ENCODE measurements at places on chromosomes 6 and 20. TPM values are rescaled to one million over a fixed set of nuclear protein-coding genes. Genes with fewer than 3 reads are reported as not detected.

GRCh38 chr6:43013097-43013842, 476 bp downstream of the MEA1 start:
- peaks cover 12% of the 10 kb centered on the region for H3K4me1 ChIP-seq
- peak overlapping the region; percentile 65 for H3K27ac ChIP-seq
- H3K4me3 ChIP-seq = peak overlapping the region; percentile 73
- no peaks in the 10 kb centered on the region for H3K27me3 ChIP-seq
- no peak for DNase-seq

GRCh38 chr20:50286174-50286511, 95.5 kb downstream of the CEBPB start:
- no peak overlapping the region for H3K4me3 ChIP-seq
- H3K27me3 ChIP-seq = no peaks in the 10 kb centered on the region
- H3K36me3 ChIP-seq = no peaks in the 10 kb centered on the region
- H3K27ac ChIP-seq = peak overlapping the region; percentile 95
- no peak for DNase-seq
- H3K4me1 ChIP-seq = peaks cover 30% of the 10 kb centered on the region

DNA sequence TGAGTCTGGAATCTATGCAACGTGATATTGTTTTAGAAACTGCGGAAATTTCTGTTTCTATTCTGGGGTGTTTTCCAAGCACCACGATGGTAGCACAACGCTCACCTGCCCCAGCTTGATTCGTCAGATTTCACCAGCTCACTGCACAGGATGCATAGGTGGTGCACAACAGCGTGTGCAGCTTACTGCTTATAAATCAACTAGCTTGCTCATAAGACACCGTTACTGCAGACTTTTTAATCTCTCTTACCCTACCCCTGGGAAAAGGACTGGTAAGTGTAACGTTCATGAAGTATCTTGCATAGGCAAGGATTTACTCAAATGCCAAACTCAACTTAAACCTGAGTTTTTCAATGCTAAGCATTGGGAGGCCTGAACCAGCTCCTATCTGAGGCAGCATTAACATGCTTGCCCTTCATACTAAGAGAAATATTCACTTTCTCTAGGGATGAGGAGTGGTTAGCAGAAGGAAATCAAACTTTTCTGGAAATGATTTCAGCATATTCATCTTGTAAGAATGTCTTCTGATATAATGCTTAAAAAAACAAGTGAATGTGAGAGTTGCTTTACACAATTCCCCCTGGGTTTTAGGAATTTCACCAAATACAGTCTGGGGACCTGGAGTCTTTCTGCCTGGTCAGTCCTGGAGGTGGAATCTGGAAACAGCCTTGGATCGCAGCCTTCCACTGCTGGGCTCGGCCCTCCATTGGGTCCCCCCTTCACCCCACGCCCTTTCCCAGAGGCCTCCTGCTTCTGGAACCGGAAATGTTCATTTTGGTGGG, 100.6 kb downstream of the DACT2 start:
- no peaks in the 10 kb centered on the region for H3K4me1 ChIP-seq
- H3K36me3 ChIP-seq = no peaks in the 10 kb centered on the region
- no peaks in the 10 kb centered on the region for H3K27me3 ChIP-seq
- no peak overlapping the region for H3K4me3 ChIP-seq

DNA sequence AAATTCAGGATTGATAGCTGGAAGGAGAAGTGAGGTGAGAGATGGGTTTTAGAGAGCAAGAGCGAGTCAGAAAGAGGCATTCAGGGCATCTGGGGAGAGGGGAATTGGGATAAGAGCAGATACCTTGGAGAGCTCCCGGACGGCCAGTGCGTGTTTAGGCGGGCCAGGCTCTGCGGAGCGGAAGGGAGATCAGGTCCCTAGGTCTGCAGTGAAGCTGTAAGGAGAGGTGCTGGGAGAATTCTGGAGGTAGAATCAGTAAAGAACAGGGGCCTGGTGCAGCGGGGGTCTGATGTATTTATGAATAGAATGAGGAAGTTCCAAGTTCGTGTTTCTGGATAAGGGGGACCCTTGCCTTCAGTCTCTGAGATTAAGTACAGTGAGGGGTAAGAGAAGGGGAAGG, 47.4 kb upstream of the FAM83D start:
- no peaks in the 10 kb centered on the region for H3K27me3 ChIP-seq
- H3K4me3 ChIP-seq = no peak overlapping the region
- H3K36me3 ChIP-seq = no peaks in the 10 kb centered on the region
- no peak overlapping the region for H3K27ac ChIP-seq
- DNase-seq = no peak

DNA sequence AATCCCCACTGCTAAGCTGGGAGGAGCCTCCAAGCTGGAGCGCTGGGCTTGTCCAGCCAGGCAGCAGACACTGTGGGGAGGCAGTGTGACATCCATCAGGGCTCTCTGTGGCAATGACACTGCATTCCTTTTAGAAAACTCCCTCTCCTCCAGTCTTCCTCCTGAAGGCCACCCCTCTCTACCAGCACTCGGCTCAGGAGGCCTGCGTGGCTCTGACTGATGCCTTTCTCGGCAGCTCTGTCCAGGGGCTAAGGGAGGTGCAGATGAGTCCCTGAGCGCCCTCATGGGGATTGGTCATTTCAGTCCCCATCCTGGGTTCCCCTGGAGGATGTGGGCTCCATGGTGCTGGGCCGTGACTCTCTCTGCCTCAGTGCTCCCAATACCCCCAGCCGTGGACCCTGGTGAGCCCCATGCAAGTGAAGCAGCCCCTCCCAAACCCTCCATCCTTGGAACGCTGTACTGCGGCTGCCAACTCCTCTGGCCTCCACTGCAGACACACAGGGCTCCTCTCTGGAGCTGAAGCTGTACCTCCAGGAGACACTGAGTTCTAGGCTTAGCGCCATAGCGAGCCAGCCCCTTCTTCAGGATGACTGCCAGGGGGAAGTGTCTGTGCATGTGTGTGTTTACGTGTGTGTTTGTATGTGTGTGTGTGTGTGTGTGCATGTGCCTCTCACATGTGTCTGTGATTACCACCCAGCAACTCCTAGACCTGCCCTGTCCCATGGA, 209.6 kb downstream of the ERMARD start:
- no peaks in the 10 kb centered on the region for H3K4me1 ChIP-seq
- peak; percentile 6 for DNase-seq
- no peak overlapping the region for H3K4me3 ChIP-seq
- H3K36me3 ChIP-seq = no peaks in the 10 kb centered on the region
- H3K27me3 ChIP-seq = no peaks in the 10 kb centered on the region
- H3K27ac ChIP-seq = no peak overlapping the region

- no peaks in the 10 kb centered on the region for H3K27me3 ChIP-seq
- H3K4me3 ChIP-seq = no peak overlapping the region
- no peaks in the 10 kb centered on the region for H3K4me1 ChIP-seq
- no peaks in the 10 kb centered on the region for H3K36me3 ChIP-seq
- no peak for DNase-seq
- H3K27ac ChIP-seq = no peak overlapping the region
Measured at GRCh38 chr6:84926189-84927155, 162.1 kb upstream of the TBX18 start.

Gene WFDC5
- not detected for total RNA-seq

- H3K4me3 ChIP-seq = no peak overlapping the region
- no peak overlapping the region for H3K27ac ChIP-seq
- no peak for DNase-seq
- no peaks in the 10 kb centered on the region for H3K27me3 ChIP-seq
- H3K4me1 ChIP-seq = no peaks in the 10 kb centered on the region
Measured at GRCh38 chr6:20906945-20907344, 372.7 kb downstream of the CDKAL1 start.

Gene RIPPLY2
- total RNA-seq = not detected

Gene CTSZ
- total RNA-seq = 59.6 TPM

- no peaks in the 10 kb centered on the region for H3K36me3 ChIP-seq
- no peak for DNase-seq
Measured at GRCh38 chr6:83183082-83183828, 9.8 kb downstream of the PGM3 start.
